NCI-H1694 treated with DMSO at 0.1 percent for 48 hours (cell line): ENCODE measurements at places on chromosomes 12 and 14.

DNA sequence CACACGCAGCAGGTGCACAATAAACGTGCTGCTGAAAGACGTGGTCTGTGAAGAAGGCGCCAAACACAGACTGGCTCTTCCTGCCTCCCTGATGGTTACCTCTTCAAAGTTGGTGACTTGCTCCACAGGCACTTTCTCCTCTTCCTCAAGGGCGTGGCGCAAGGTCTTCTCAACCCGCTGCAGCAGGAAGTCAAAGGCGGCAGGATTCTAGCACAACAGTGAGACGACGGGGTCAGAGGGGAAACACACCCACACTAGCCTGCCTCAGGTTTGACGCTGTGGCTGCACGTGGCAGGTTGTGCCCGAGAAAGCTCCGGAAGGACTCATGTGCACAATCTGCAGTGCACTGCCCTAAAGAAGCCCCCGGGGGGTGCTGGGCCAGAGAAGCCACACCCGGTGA lies 15.0 kb downstream of the POLE start:
- DNase-seq: no peak

DNA sequence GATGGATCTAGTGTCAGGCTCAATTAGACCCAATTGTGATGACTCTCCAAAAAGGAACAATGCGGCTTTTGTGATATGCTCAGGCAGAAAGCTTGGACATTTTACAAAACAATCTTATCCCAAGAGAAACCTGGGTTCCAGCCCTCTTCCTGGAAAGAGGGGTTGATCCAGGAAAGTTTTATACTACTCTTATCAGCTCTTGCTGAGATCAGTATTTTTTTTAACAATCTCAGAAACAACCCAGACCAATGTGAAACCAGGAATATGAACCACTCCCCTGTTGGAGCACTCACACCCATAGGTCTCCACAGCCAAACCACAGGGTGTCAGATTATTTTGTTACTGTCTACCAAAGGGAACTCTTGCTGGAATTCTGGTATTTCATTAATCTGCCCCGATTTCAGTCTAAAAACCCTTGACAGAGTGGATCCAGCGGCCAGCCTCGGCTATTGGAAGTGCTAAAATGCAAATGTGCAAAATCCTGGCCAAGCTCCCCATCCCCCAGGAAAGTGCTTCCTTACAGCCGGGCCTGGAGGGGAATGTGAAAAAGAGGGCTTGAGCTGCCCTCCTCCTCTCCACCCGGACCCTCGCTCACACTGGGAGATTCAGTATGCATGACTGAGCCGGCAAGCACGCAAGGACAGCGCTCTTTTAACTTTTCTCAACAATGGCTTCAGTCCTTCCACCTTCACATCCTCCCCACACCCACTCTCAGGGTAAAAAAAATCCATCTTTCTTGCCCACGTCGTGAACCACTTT lies 4.0 kb downstream of the FBXL14 start:
- DNase-seq: no peak

DNA sequence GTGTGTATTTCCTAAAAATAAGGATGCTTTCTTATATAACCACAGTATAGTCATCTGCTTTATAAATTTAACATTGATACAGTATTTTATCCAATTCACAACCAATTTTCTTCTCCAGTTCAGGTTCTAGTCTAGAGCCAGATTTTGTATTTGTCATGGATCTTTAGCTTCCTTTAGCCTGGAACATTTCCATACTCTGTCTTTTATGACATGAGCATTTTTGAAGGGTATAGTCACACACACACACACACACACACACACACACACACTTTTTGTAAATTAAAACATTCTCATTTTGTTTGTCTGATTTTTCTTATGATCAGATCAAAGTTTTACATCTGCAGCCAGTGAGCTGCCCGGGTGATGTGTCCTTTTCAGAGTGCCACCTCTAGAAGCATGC lies 25.4 kb downstream of the CGRRF1 start:
- DNase-seq: no peak

DNA sequence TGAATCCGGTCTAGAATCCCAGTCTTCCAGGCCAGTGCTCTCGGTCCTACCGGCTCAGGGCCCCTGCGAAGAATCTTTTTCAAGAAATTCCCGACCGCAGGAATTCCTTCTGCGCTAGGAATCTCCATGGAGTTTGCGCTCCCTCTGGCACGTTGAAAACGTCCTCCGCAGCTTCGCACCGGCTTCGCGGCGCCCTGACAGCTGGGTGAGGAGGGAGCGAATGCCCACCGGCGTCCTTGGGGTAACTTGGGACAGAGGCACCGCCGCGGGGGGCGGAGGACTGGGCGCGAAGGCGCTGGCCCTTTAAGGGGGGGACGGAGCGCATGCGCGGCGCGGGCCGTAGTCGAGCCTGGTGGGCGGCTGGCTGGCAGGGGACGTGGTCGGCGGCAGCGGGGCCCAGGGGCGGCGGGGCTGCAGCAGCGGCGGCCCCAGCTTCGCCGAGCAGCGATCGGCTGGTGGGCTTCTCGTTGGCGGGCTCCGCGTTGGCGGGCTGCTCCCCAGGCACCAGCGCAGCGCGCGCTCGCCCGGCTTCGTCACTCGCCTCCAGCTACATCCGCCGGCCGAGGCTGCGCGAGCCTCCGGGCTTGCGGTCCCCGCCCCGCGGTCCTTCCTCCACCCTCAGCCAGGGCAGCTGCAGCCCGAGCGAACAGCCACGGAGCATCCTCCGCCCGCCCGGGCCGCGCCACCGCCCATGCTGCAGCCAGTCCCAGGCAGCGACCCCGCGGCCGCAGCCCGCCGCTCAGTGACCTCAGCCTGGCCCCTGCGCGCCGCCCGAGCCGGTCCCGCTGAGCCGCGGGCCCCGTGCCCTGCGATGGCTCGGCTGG lies at the start of gene VASH1:
VASH1 (plus strand) TSS at position 333 of the 824 bp plus-strand sequence. CDS start 1,354 bp downstream, outside the sequence.
- peak; percentile 72 for DNase-seq

- DNase-seq: no peak
Measured at GRCh38 chr12:101064721-101065120, 145.3 kb downstream of the SLC5A8 start.

DNA sequence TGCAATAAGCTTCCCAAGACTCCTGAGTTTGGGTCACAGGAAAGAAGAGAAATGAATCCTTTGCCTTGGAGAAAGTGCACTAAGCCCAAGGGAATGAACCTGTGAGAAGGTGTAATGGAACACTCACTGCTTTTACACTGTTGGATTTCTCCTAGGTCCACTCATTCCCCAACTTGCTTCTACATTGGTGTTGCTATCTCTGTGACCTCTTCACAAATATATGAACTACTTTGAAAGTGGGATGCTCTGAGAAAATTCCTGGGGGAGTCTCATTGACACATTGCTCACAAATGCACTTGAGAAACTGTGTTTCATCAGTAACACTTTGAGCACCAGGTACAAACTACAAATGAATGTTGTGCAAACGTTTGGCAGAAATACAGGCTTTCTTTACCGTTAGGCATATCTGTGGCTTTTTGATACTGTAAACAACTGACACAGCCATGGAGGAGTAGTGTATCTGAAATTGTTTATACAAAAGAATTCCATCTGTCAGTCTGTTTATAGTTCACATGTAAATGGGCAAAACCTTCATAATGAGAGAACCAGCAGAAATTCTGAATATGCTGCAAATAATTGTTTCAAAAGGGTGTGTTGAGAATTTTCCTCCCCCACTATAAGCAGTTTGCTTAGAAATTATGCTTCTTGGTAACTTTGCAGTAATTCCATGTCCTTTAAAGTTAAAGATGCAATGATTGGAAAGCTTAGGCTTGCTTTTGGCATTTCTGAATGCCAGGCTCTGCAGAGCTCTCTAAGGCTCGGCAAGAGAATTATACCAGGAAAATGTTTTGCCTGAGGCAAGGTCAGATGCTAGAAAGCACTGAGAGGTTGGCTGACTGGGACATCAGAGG lies 348.5 kb upstream of the DDHD1 start:
- peak; percentile 32 for DNase-seq

GRCh38 chr12:112595410-112595809 lies 176.7 kb downstream of the PTPN11 start:
- DNase-seq: no peak

GRCh38 chr12:52523824-52524223 lies 3.6 kb upstream of the KRT5 start:
- no peak for DNase-seq

DNA sequence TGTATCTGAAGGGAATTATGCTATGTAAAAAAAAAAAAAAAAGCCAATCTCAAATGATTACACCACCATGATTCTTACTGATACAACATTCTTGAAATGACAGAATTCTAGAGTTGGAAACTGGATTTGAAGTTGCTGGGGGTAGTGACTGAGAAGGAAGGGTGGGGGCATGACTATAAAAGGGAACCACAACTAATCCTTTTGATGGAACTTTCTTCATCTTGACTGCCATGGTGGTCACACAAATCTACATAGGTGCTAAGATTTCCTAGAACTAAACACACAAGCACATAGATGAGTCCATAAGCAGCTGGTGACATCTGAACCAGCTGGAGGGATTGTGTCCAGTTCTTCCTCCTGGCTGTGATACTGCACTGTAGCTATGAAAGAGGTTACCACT lies 51.4 kb downstream of the CLMN start:
- DNase-seq: no peak

DNA sequence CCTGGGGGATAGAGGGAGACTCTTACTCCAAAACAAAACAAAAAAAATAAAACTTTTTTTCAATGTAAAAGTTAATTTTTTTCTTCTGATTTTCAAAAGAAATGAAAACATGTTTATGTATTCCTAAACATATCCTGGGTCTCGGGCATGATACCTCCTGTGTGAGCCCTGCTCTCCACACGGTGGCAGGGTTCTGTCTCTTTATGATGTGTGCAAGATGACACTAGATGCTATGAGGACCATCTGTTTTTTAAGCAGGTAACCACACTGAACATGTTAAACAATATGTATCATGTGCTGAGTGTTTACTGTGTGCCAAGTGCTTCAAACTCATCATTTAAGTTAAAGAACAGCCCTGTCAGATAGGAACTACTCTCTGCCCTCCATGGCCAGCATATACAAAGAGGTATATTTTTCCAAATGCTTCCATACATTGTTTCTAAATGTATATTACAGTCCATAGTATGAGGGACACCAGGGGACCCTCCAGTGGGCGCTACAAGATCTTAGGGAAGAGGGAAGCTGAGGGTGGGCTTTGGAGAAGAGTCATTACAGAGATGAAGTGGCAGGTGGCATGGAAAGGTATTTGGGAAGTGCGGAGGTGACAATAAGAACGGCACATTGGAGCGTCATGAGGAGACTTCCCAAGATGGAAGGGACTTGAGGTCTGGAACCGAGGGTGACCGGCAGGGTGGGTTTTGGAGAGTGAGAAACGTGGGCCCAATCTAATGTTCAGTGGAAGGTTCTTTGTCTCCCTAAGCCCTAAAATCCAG lies 28.5 kb downstream of the FOS start:
- peak; percentile 88 for DNase-seq

DNA sequence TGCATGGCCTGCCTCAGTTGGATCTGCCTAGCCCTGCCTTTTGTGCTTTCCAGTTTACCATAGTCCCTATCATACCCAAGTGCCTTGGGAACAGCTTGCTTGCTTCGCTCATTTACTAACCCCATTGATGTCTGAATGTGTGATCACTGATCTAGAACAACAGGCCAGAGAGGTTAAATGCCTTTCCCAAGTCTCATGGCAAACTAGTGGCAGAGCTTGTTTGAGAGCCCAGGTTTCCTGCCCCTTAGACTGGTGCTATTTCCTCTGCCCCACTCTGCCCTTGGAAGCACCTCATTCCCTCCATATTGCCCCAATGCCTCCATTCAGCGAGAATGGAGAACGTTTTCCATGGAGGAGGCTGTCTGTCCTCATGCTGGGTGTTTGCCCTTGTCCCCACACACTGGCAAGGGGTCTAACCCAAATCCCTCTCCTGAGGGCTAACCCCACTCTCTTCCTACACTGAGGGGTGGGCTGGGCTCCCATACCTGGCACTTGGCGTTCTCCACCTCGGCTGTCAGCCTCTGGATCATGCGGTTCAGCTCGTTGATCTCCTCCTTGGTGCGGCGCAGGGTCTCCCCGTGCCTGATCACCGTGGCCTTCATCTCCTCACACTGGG lies 19.8 kb downstream of the KRT7 start:
- DNase-seq: no peak

- no peak for DNase-seq
Measured at GRCh38 chr12:18281941-18282340, 20.6 kb downstream of the PIK3C2G start.

GRCh38 chr14:35254736-35255135 lies 37.4 kb upstream of the PSMA6 start:
- no peak for DNase-seq

DNA sequence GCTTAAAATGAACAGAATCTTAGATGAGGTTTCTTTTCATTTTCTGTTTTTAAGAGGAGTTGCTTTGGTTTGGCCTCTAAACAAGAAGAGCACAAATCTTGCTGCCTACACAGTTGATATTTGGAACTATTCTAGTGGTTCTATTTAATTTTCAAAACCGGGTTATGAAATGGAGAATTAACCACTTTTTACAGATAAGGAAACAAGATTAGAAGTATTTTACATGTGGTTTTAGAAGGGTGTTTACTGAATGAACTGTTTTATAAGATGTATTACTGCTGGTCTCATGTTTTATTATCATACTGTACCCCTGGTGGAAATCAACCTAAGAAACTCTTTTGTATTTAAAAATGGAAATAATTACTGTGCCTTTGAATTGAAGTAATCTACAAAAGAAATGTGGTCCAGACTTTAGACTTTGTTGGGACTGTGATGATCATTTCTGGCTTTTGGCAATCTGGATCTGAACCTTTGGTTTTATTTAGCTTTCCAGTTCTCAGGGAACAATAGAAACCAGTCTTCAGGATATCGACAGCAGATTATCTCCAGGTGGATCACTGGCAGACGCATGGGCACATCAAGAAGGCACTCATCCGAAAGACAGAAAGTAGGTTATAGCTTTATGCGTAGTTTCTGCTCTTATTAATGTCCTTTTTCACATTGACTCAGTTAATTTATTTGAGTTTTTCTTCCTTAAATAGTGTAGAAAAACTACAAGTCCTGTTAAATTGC lies 43.2 kb downstream of the TBK1 start:
- DNase-seq: no peak

DNA sequence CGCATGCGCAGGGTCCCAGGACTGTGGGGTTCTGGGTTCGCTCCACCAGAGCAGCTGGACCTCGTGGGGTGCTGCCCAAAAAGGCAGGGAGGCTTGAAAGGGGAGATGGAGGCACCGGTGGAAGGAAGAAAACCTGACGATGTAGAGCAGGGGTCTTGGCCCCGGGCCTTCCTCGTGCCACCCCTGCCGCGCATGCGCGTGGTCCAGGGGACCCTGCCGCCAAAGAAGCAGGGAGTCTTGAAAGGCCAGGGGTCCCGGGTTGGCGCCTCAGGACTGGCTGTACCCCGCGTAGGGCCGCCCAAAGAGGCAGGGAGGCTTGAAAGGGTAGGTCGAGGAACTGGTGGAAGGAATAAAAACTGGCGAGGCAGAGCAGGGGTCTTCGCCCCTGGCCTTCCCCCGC lies 321.0 kb downstream of the ALG10 start:
- DNase-seq: no peak

DNA sequence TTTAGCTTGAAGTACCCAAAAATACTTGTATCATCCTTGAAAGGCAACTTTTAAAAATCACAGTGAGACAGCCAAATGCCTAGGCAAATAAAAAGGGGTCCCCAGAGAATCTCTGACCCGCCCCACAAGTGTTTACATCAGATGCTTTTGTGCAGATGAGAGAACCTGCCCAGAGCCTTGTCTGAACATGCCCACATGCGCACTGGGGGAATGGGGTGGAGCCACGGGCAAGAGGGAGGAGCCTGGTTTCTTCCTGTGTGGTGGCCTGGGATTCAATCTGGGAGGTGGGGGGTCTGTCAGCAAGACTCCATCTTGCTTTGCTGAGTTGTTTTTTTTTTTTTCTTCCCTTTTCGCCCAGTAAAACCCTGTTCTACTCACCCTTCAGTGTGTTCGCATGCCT lies 381.7 kb upstream of the CCDC196 start:
- no peak for DNase-seq

GRCh38 chr12:52906191-52906601 lies 1.3 kb upstream of the KRT8 start:
- no peak for DNase-seq

- no peak for DNase-seq
Measured at GRCh38 chr12:105228966-105229365, 7.0 kb downstream of the APPL2 start.
